Occipital lobe (tissue), 3 donors: ENCODE measurements at places on chromosomes 4 and X. TPM values are rescaled to one million over a fixed set of nuclear protein-coding genes. Genes with fewer than 3 reads are reported as not detected.

- DNase-seq = no peak
Observed at GRCh38 chr4:1572521-1572920, 111.6 kb downstream of the FAM53A start.

- no peak for DNase-seq
Observed at GRCh38 chr4:41299486-41299885, 42.8 kb downstream of the UCHL1 start.

DNA sequence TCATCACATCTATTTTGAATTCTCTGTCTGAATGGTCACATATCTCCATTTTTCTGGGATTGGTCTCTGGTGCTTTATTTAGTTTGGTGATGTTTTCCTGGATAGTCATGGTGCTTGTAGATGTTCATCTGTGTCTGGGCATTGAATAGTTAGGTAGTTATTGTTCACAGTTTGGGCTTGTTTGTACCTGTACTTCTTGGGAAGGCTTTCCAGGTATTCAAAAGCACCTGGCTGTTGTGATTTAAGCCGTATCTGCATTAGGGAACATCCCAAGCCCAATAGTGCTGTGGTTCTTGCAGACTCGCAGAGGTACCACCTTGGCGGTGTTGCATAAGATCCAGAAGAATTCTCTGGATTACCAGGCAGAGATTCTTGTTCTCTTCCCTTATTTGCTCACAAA, 44.6 kb downstream of the COL4A5 start:
- no peak for DNase-seq

DNA sequence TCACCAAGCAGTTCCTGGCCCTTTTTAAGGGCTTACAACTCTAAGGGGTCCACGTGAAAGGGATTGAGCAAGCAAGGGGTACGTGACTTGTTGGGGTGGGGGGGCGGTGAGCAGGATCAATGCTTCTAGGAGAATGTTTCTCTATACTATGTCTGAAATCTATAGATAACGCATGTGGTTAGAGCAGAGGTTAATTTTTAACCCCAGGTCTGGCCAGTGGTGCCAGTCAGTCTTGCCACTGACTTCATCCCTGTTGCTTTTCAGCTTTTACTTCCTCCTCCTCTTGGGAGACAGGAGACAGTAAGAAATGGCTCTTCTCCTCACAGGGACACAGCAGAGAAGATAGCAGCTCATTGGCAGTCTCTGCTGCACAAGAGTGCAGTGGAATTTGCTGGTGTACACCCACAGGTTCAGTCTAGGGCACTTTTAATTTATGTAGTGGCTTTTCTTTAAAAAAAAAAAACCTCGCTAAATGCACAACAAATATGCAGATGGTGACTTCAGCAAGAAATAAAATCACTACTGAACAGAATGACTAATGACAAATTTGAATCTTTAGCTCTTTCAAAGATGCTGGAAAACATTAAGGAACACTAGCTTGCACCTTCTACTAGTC, 190.5 kb downstream of the CCNG2 start:
- no peak for DNase-seq

DNA sequence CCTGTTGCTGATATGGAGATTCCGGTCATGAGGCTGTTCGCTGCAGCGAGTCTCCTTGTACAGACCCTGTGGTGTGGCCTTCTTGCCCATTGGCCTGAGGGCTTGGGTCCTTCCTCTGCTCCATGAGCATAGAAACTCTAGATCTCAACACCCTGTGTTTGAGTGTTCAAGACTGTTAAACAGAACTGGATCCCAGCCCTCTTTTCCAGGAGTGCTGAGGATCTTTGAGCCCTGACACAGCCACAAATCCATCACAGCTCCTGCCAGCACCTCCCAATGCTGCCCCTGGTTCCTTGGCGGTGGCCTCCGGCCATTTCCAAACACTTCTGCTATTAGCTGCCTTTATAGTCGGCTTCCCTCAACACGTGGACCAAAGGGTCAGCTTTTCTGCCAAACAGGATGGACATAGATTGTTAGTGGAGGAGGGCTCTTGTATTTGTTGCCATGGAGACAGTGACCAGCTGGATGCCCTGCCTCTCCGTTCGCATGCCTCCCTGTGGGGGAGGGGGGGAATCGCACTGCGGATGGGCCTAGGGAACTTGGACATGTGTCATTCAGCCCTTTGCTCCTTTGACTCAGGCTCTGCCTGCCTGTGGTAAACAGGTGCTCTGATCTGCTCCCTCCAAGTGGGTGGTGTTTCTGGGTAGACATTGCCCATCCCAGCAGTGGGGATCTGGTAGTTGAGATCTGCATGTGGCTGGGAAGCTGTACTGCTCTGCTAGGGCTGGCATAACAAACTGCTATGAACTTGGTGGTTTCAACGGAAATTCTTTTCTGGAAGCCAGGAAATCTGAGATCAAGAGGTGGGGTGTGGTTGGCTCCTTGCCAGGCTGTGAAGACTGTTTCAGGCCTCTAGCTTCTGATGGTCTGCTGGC, 6.9 kb upstream of the WDR1 start:
- no peak for DNase-seq

DNA sequence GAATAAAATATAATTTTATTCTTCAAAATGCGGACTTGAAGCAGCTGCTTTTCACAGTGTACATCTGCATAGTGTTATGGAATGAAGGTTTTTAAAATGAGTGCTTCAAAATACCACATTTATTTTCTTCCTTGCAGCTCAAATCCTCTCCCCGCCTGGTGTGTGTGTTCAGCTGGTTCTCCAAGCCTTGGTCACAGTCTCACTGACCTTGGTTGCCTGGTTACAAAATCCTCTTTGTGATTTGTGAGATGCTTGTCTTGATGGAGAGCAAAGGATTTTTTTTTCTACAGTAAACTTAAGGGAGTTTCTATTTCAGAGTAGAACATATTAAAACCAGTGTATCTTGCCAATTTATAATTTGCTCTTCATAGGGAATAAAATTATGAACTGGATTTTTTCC, 139.2 kb downstream of the PCDH18 start:
- DNase-seq = no peak

- DNase-seq = no peak
Observed at GRCh38 chrX:135520022-135520552, 373 bp upstream of the INTS6L start.

DNA sequence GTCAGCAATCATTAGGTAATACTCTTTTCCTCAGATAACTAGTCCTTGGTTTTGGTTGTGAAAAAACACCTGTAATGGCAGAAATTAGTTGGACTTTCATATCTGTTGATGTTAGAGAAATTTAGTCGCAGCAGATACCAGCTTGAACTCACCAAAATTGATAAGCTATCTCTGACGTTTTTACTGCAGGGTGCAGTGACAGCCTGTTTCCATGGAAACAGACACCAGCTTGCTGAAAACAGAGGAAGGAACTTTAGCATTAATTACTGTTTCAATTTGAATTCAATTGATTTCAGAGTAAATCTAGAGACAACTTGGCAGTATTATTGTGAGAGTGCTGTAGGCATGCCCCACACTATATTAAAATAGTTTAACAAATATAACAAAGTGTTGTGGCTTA, 246.5 kb downstream of the PPP1R2C start:
- DNase-seq = no peak

DNA sequence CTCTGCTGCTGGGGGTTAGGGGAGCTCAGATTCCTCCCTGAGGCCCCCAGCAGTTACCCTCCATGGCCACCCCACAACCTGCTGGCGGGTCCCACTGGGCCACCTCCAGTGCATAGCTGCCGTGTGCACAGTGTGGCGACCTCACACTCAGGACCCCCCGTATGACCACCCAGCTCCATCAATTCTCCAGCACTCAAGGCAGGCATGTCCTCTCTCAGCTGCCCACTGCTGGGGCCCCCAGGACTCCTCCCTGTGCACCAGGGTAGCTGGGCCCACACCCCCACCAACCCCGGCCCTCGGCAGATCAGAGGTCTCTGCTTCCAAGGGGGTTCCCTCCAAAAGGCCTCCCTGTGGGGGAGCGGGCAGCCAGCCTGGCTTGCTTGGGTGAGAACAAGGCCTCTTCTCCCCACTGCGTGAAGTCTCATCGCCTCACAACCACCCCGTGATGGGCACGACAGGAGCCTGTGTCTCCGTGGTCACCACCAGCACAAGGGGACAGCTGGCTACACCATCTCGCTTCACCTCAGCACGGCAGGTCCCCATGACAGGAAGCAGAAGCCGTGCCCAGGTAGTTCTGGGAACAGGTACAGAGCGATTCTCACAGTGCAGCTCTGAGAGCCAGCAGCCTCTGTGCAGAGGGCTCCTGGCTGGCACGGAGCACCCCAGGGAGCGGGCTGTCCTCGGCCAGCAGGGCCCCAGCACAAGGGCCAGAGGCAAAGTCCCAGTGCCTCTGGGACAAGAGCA, 4.6 kb upstream of the HAUS3 start:
- no peak for DNase-seq

GRCh38 chrX:43682726-43683125, 26.6 kb downstream of the MAOA start:
- DNase-seq = no peak

GRCh38 chrX:105909576-105909975, 87.2 kb downstream of the NRK start:
- DNase-seq = no peak

DNA sequence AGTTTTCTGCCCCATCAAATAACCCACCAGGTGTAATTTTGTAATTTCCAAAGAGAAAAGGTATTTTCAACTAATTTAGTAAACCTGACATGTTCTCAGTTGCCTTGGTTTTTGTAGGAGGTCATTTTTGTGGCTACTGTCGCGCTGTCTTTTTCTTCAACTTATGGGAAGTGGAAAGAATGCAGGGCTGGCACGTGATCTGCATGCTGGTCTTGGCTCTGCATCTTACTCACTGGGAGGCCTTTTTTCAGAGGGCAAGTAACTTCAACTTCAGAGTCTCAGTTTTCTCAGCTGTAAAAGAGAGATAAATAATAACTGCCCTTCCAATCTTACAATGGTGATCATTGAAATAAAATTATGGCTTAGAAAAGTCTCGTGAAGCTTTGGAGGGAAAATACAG, 109.9 kb upstream of the SMIM10 start:
- no peak for DNase-seq

GRCh38 chr4:158166701-158167100, 6.1 kb downstream of the GASK1B start:
- no peak for DNase-seq

DNA sequence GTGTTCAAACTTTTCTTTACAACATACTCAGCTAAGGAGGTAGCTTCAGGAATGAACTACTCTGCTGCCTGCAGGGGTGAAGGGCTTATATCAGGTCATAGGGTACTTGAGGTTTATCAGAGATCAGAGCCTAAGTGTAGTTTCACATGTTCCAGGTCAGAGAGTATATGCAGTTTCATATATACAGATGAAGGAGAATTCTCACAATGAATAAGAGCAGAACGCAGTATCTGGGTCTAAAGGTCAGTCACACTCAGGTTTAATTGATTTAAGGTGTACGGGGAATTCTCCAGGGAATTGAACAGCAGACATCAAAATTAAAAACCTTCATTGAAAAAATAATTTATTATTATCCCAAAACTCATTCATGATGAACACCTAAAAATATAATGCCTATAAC, 700.6 kb downstream of the TECRL start:
- no peak for DNase-seq

GRCh38 chrX:139932073-139932900, 566 bp downstream of the ATP11C start:
- peak; percentile 8 for DNase-seq

DNA sequence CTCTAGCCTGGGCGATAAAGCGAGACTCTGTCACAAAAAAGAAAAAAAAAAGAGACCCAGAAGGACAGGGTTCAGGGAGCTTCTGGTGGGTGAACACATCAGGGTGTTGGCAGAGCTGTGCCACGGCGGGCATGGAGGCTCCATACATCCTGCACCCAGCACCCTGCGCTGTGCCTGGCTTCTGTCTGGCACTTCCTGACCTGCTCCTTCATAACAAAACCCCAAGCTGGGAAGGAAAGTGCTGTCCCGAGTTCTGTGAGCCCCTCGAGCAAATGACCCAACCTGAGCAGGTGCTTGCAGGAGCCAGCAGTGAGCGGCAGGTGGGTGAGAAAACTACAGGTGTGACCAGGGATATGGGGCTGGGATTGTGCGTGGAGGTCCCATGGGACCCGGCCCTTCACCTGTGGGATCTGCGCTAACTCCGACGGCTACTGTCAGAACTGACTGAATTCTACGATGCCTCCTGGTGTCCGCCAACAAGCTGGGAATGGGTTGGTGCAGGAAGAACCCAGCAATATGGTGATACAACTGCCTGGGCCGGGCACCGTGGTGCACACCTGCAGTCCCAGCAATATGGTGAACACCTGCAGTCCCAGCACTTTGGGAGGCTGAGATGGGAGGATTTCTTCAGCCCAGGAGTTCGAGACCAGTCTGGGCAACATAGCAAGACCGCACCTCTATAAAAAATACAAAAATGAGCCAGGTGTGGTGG, 18.9 kb downstream of the ASMTL start:
- DNase-seq = no peak

DNA sequence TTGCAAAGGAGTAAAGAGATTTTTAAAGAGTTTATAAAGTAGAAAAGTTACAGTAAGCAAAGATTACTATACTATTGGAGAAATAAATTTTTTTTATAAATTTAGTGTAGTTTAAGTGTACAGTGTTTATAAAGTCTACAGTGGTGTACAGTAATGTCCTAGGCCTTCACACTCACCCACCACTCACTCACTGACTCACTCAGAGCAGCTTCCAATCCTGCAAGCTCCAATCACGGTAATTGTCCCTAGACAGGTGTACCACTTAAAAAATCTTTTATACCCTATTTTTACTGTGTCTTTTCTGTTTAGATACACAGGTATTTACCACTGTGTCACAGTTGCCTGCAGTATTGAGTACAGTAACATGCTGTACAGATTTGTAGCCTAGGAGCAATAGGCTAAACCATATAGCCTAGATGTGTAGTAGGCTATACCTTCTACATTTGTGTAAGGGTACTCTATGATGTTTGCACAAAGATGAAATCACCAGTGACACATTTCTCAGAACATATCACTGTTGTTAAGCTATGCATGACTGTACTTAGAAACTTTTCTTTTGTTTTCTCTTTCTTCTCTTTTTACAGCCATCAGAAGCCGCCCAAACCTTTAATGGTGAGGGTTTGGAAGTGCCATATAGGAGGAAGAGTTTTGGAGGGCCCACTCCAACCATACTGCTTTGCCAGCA, 11.8 kb upstream of the SH3RF1 start:
- no peak for DNase-seq

Gene PRDM5
- 17.2 TPM for total RNA-seq

Gene SPARCL1
- 54.9 TPM for total RNA-seq

Gene CDKL2
- total RNA-seq = 59.4 TPM

Gene NKX6-1
- total RNA-seq = not detected

Gene FAM133A
- total RNA-seq = 2.5 TPM

Gene RBMXL3
- not detected for total RNA-seq
